Activated T-cell treated with anti-CD3 and anti-CD28 coated beads for 48 hours (primary cell): ENCODE measurements at places on chromosomes 5 and 9.

DNA sequence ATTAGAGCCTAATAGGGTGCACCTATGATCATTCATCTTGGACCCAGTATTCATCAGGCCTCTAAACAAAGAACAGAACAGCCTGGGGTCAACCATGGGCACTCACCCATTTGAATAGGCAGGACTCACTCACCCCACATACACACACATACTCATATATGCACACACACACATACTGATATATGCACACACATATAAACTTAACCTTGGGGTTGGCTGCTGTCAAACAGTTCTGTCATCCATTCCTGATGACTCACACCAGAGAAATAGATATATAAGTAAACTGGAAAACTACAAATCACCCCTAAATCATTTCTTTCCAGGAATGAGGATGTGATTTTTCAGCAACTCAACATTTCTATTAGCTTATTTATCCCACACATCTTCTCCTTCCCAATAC, 51.3 kb downstream of the ARL15 start:
- no peak for DNase-seq

GRCh38 chr9:121242219-121242958, 25.6 kb upstream of the GSN start:
- DNase-seq = no peak

- DNase-seq = no peak
Observed at GRCh38 chr5:175885813-175886212, 14.4 kb downstream of the CPLX2 start.

DNA sequence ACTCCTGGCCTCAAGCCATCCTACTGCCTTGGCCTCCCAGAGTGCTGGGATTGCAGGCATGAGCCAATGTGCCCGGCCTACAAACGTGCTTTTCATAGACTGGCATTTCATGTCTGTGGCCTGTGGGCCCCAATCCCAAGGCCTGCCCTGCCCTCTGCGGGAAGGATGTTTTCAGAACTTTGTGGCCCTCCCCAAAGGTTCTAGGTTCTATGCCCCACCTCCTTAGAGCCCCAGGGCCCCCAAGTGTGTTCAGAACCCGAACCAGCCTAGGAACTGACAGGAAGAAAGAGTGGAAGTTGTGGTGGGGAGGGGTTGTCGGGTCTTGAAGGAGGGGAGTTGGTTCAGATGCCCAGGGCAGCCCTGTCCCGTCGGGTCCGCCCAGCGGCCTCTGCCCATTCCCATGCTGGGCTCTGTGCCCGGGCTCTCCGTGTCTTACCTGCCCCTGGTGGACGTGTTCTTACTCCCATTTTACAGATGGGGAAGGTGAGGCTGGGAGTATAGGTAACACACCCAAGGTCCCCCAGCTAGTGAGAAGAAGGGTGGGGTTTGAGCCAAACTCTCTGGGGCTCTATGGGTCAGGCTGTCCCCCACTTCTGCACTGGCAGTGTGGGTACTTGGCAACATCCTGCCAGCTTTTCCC, 175.8 kb upstream of the IER5L start:
- no peak for DNase-seq

- DNase-seq = no peak
Observed at GRCh38 chr9:15641291-15641690, 88.4 kb downstream of the CCDC171 start.

DNA sequence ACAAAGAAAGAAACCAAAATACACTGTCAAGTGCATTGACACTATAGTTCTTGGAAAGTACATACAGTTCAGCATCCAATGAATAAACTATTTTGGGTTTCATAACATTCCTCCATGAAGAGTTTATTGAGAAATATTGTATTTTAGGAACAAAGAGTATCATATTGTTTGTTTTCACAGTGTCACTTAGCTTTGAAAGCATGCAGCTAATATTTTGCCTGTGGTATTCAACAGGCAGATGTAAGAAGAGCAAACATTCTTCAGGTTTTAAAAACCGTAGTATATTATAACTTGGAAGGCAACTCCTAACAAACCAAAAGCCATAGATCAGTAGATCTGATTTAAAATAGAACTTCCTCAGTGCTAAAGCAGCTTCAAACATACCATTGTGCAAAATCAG, 4.5 kb downstream of the PRELID2 start:
- DNase-seq = no peak

DNA sequence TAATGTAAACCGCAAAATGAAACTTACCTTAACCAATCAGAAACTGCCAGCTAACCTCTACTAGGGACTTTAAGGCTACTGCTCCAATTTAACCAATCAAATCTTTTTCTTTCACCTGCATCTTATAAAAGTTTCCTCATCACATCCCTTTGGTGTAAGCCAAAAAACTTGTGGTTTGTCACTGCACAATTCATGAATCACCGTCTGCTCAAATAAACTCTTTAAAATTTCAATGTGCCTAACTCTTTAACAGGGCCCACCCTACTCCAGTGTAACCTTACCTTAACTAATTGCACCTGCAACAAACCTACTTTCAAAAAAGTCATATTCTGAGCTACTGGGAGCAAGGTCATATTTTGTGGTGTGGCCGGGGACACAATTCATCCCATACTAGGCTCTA, 172.2 kb upstream of the GRAMD2B start:
- no peak for DNase-seq

DNA sequence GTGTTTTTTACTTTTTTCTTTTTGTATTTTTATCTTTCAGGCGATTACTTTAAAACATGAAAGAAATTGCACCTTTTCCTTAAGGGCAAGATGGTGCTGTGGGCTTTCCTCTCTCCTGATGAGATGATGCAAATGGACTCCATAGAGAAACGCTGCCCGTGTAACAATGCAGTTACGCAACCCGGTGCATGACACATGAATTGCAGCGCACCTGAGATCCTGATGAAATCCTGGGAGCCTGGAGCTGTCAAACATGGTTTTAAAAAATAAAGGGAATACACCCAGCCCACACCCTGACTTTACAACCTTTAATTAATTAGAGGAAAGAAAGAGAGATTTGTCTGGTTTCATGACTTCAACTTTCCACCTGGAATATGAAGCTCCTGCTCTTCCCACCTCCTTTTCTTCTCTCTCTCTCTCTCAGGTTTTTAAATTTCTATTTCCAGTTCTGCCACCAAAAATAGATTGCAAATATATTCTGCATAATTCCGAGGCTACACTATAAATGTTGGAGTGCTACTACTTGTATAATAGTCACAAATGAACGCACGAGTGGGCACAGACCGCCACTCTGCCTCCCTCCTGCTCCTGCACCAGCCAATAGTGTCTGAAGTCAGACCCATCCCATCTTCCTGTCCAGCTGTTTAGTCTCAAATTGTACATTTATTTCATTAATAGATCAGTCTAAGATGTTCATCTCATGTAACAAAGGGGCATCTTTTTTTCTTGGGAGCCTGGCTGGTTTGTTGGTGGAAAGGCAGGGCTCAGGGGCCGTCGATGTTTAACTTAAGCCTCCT, 179.1 kb downstream of the AUH start:
- no peak for DNase-seq

DNA sequence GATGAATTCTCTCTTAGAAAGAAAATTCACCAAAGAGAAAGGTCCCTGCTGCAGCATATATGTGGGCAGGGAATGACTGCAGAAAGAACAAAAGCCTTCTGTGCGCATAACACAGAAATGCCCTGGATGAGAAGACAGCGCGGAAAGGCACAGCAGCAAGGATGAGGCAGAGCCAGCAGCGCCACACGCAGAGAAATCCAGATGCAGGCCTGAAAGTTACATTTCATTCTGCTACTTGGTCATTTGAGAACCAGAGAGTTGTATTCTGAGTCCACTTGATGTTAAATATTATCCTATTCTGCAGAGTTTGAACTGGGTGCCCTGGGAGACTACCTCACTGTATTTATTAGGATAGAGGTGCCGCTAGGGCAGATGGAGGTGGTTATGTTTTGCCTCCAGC, 68.5 kb downstream of the GLDC start:
- no peak for DNase-seq

GRCh38 chr5:72720205-72720604, 96.3 kb upstream of the TNPO1 start:
- no peak for DNase-seq

DNA sequence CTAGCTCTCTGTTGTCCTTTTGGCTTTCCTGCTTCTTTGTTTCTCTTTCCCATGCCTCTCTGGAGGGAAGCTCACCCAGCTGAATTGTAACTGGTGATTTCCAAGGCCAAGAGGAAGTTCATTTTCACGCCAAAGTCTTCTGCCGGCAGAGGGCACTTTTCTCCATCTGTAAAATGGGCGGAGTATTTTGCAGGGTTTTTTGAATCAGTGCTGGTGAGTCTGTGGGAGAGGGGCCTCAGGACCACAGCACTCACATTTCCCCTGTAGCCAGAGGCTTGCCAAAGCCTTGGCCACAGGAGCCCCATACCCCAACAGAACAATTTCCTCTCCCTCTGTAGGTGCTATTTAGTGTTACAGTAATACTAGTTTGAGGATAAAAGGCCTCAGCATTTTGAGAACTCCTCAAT, 42.3 kb upstream of the MATR3 start:
- DNase-seq = no peak

- DNase-seq = no peak
Observed at GRCh38 chr5:135821061-135821801, 13.2 kb upstream of the SLC25A48 start.

DNA sequence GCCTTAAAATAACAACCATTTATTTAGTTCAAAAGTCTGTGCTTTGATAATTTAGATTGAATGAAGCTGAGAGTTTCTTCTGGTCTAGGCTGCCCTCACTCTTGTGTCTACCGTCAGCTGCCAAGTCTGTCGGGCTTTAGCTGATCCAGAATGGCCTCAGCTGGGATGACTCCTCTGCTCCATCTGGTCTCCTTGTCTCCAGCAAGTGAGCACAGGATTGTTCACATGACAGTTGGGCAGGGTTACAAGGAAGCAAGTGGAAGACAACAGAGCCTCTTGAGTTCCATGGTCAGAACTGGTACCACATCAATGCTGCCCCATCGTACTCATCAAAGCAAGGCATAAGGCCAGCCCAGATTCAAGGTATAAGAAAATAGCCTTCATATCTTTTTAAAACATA, 9.0 kb downstream of the HTR1A start:
- DNase-seq = no peak

- no peak for DNase-seq
Observed at GRCh38 chr9:20442461-20443319, 179.6 kb downstream of the MLLT3 start.

DNA sequence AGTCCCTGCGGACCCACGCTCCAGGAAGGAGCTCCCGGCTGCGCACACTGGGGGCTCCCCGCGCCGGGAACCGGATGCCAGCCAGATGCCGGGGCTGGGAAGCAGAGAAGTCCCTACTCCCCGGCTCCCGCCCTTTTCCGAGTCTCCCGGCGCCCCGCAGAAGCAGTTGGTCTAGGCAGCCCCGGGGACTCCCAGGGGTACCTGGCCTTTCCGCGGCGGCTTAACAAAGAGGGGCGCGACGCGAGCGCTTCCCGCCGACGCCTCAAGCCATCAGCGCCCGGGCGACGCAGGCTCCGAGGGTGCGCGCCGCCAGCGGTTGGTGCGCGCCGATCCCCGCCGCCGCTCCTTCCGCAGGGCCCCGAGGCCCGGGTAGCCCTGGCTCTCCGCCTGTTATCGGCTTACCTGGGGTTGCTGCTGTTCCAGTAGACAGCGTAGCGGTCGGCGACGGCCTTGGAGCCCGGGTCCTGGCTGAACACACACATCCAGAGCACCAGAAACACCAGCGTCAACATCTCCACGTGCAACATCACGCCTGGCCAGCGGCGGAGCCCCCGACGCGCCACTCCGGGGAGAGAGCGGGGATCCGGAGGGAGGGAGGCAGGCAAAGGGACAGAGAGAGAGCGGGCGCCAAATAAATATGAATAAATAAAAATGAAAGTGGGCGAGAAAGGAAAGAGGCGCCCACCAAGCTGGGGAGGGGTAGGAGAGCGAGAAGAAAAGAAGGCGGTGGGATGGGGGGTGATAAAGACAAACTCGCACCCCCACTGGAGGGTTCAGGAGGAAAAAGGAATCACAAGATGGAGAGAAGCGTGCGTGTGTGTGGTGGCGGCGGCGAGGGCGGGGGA, 428 bp downstream of the EFNA5 start:
- DNase-seq = no peak

DNA sequence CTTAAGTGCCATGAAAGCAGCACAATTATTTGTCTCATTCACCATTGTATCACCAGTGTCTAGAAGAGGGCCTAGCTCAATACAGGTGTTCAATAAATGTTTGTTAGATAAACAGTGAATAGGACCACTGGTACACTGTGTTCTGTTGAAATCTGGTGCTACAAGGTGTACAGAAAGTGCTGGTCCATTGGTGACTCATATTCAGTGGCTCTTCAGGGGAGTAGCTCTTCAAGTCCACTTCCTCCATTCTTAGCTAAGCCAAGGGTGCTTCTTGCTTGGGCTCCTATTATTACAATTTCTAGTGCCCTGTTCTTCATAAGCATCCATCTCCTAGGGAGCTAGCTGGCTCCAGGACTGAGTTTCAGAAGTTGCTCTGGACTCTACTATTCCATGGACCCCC, 6.4 kb upstream of the FCHO2 start:
- no peak for DNase-seq

DNA sequence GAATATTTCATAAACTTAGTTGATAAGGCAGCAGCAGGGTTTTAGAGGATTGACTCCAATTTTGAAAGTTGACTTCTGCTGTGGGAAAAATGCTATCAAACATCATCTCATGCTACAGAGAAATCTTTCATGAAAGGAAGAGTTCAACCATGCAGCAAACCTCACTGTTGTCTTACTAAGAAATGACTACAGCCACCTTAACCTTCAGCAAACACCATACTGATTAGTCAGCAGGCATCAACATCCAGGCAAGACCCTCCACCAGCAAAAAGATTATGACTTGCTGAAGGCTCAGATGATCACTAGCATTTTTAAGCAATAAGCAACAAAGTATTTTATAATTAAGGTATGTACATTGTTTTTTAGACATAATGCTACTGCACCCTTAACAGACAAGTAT, 7.6 kb downstream of the TMEM174 start:
- no peak for DNase-seq

DNA sequence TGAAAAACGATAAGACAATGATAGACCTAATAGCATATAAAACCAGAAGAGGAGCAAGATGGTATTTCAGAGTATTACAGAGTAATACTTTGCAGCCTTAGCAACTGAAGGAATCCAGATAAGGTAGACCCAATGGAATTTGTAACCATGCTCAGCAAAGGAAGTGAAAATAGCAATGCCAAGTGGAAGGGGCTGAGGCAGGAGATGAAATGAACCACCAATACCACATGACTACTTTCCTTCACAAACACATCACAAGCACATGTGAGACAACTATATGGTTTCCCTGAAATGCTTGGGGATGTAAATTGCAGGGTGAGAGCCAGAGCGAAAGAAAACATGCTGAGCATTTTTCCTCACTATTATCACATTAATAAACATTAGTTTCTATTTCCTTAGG, 79.8 kb upstream of the MELK start:
- DNase-seq = no peak
